ENCODE measurements at places on chromosomes 5 and 9.

GRCh38 chr9:125852386-125852785 lies 105.2 kb downstream of the PBX3 start:
- no peak overlapping the region for H3K27ac ChIP-seq
- peaks cover 10% of the 10 kb centered on the region for H3K4me1 ChIP-seq
- no peak for DNase-seq

DNA sequence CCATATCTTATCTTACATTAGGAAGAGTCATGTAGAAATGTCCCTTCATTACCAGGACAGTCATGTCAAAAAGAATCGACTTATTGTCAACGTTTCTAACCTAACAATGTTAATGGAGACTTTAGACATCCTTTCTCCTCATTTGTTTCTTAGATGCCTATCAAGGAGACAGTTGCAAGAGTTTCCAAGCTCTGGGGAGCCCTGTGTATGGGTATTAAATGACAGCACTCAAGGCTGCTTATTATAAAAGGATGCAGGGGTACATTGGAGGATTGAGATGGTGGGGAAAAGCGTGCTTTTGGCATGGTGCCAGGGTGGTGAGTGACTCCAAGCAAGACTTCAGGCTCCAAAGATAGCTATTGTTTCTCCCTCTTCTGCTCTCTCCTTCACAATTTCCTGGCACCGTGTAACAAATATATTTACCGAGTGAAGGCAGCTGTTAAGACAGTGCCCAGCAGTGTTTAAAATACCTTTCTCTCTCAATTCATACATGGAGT lies 461.3 kb upstream of the CLINT1 start:
- no peaks in the 10 kb centered on the region for H3K36me3 ChIP-seq
- no peak overlapping the region for H3K27ac ChIP-seq
- H3K4me3 ChIP-seq: no peak overlapping the region
- DNase-seq: no peak

- H3K27ac ChIP-seq: no peak overlapping the region
- 0 out of 2 replicates have a peak, but pooled peaks cover 8% of the 10 kb centered on the region for H3K27me3 ChIP-seq
- H3K36me3 ChIP-seq: no peaks in the 10 kb centered on the region
- H3K4me1 ChIP-seq: peaks cover 35% of the 10 kb centered on the region
Observed at GRCh38 chr9:91908293-91908623, 41.8 kb downstream of the ROR2 start.

- no peaks in the 10 kb centered on the region for H3K36me3 ChIP-seq
- H3K4me1 ChIP-seq: peaks cover 2% of the 10 kb centered on the region
Observed at GRCh38 chr9:114006155-114006550, 71.9 kb downstream of the AMBP start.

GRCh38 chr5:149549461-149550267 lies 1.6 kb downstream of the CSNK1A1 start:
- DNase-seq: peak; percentile 70
- peak overlapping the region; percentile 91 for H3K27ac ChIP-seq
- peaks cover 38% of the 10 kb centered on the region for H3K4me1 ChIP-seq
- no peaks in the 10 kb centered on the region for H3K27me3 ChIP-seq

GRCh38 chr9:120923620-120924328 lies 2.8 kb downstream of the TRAF1 start:
- H3K27me3 ChIP-seq: peaks cover 15% of the 10 kb centered on the region
- no peak overlapping the region for H3K27ac ChIP-seq
- no peak for DNase-seq

GRCh38 chr9:23962101-23962500 lies 136.1 kb upstream of the ELAVL2 start:
- no peaks in the 10 kb centered on the region for H3K4me1 ChIP-seq
- H3K27ac ChIP-seq: peak overlapping the region; percentile 28
- no peak overlapping the region for H3K4me3 ChIP-seq

GRCh38 chr9:118091711-118092500 lies 387.7 kb downstream of the TLR4 start:
- no peak overlapping the region for H3K27ac ChIP-seq
- H3K27me3 ChIP-seq: no peaks in the 10 kb centered on the region
- H3K36me3 ChIP-seq: no peaks in the 10 kb centered on the region
- no peak for DNase-seq

DNA sequence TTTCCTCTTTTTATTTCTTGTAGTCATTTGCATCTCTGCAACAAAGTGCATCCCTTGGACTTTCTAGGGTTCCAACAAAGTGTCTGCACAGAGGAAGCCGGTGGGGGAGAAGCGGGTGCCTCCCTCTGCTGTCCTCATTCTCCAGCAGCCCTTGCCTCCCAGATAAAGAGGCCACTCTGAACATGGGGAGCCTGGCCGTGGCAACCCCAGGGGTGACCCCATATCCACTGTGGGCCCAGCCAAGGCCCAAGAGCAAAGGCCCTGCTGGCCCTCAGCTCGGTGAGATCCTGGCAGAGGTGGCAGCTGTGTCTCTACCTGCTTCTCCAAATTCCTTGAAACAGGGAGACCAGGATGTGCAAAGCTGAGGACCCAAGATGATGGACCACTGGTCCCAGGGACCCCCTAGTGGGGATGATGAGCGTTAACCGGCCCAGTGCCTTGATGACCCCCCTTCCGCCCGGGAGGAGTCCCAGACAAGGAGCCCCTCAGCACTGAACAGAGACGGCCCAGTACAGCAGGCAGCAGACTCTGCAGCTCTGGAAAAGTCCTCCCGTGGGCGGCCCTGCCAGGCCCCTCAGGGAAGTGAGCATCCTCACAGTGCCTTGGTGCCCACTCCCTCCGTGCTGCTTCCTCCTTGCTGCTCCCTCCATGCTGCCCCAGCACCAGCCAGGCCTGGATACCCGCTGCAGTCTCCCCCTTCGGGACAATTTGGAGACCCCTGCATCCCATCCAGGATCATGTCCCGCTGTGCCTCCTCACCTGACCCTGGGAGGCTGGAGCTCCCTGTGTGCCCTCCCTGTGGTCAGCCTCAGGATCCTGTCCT lies 62.5 kb downstream of the MRPL36 start:
- no peak overlapping the region for H3K4me3 ChIP-seq
- no peak overlapping the region for H3K27ac ChIP-seq
- no peaks in the 10 kb centered on the region for H3K36me3 ChIP-seq
- H3K4me1 ChIP-seq: no peaks in the 10 kb centered on the region
- no peaks in the 10 kb centered on the region for H3K27me3 ChIP-seq
- DNase-seq: peak; percentile 56

GRCh38 chr9:8468045-8468637 lies 668.6 kb upstream of the DMAC1 start:
- H3K4me1 ChIP-seq: no peaks in the 10 kb centered on the region
- H3K27ac ChIP-seq: no peak overlapping the region
- no peaks in the 10 kb centered on the region for H3K27me3 ChIP-seq
- peak; percentile 25 for DNase-seq

GRCh38 chr5:87770016-87770570 lies 357.4 kb upstream of the CCNH start:
- H3K27ac ChIP-seq: no peak overlapping the region
- no peaks in the 10 kb centered on the region for H3K36me3 ChIP-seq
- peaks cover 16% of the 10 kb centered on the region for H3K4me1 ChIP-seq
- H3K4me3 ChIP-seq: peak overlapping the region; percentile 51
- H3K27me3 ChIP-seq: no peaks in the 10 kb centered on the region

GRCh38 chr5:568061-568781 lies 43.9 kb upstream of the CEP72 start:
- H3K4me1 ChIP-seq: no peaks in the 10 kb centered on the region
- no peak overlapping the region for H3K27ac ChIP-seq
- no peaks in the 10 kb centered on the region for H3K36me3 ChIP-seq
- H3K27me3 ChIP-seq: peaks cover 14% of the 10 kb centered on the region
- DNase-seq: no peak

GRCh38 chr5:109426075-109426474 lies 16.3 kb upstream of the PJA2 start:
- no peaks in the 10 kb centered on the region for H3K27me3 ChIP-seq
- no peaks in the 10 kb centered on the region for H3K36me3 ChIP-seq
- H3K4me1 ChIP-seq: no peaks in the 10 kb centered on the region
- H3K27ac ChIP-seq: no peak overlapping the region
- no peak for DNase-seq
- H3K4me3 ChIP-seq: no peak overlapping the region

GRCh38 chr9:133171161-133171961 lies 7.6 kb upstream of the GBGT1 start:
- no peak for DNase-seq
- H3K4me3 ChIP-seq: no peak overlapping the region
- no peaks in the 10 kb centered on the region for H3K27me3 ChIP-seq
- no peak overlapping the region for H3K27ac ChIP-seq
- H3K36me3 ChIP-seq: no peaks in the 10 kb centered on the region

DNA sequence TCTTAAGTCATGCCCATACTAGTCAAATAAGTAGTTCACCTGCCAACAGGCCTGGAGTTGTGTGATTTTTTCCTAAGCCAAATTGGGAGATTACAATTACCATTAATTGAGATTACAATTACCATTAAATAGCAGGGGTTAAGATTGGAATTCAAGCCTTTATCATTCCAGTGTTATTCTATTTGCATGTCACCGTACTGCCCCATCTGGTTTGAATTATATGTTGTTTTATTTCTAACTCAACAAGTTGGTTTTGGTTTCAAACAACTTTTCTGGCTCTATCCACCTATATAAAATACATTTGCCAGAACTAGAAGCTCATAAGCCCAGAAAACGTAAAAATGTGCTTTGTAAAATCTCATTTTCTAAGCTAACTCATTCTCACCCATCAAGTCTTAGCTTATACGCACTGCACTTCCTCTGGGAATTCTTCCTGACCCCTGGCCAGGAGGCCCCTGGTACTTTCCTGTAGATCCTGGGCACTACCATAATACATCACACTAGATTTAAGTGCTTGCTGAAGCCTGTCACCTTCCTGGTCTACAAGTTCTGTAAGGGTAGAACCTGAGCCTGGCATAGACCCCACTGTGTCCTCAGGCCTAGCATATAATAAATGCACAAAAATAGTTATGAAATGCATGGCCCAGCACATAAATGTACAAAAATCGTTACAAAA lies 242.0 kb upstream of the TRPM3 start:
- peak; percentile 56 for DNase-seq
- H3K27me3 ChIP-seq: no peaks in the 10 kb centered on the region

DNA sequence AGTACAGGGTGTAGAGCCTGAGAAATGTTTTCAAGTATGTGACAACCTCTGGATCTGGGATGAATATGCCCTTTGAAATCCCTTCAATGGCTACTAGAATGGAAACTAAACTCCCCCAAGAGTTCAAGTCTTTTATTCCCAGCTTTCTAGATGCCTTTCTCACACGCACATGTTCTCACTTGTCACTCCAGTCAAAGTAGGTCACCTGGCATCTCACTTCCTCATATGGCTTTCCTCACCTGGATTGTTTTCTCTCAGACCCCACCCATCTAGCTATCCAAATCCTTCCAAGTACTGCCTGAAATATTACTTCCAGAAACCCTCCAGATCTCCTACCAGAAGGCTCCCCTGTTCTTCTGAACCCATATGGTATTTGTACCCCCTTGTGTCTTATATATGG lies 615.4 kb upstream of the KLF4 start:
- DNase-seq: no peak
- 0 out of 2 replicates have a peak, but pooled peaks cover 4% of the 10 kb centered on the region for H3K4me1 ChIP-seq
- H3K4me3 ChIP-seq: no peak overlapping the region
- no peak overlapping the region for H3K27ac ChIP-seq
- H3K27me3 ChIP-seq: no peaks in the 10 kb centered on the region

- no peak overlapping the region for H3K4me3 ChIP-seq
- no peak overlapping the region for H3K27ac ChIP-seq
- H3K27me3 ChIP-seq: no peaks in the 10 kb centered on the region
- H3K36me3 ChIP-seq: no peaks in the 10 kb centered on the region
- no peak for DNase-seq
Observed at GRCh38 chr9:5633243-5633642, 4.3 kb downstream of the RIC1 start.

GRCh38 chr5:56412601-56413379 lies 179.7 kb upstream of the ANKRD55 start:
- H3K36me3 ChIP-seq: no peaks in the 10 kb centered on the region
- H3K27ac ChIP-seq: no peak overlapping the region
- no peaks in the 10 kb centered on the region for H3K27me3 ChIP-seq
- no peak overlapping the region for H3K4me3 ChIP-seq

- no peaks in the 10 kb centered on the region for H3K27me3 ChIP-seq
- H3K4me3 ChIP-seq: no peak overlapping the region
- H3K4me1 ChIP-seq: peaks cover 41% of the 10 kb centered on the region
- peak; percentile 39 for DNase-seq
Observed at GRCh38 chr5:72301557-72301956, 18.5 kb downstream of the MRPS27 start.

GRCh38 chr5:9955586-9955985 lies 294.1 kb downstream of the ATPSCKMT start:
- H3K4me1 ChIP-seq: peaks cover 3% of the 10 kb centered on the region
- H3K36me3 ChIP-seq: no peaks in the 10 kb centered on the region
- no peaks in the 10 kb centered on the region for H3K27me3 ChIP-seq
- H3K4me3 ChIP-seq: no peak overlapping the region

DNA sequence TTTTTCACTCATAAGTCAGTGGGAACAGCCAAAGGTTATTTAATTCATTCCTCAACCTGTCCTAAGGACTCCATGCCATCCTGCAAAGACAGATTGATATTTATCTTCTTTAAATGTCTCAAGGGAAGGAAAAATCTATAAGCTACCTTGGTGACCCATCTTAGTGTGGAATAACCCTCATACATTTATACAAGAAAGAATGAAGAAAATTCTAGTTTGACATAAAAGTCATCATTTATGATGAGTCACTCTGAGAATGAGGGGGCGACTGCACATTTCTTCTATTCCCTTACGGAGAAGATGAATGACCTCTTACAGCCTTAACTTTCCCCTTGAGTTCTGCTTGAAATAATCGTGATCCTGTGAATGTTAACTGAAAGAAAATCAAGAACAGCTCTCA lies 26.8 kb upstream of the NUDT12 start:
- H3K4me1 ChIP-seq: no peaks in the 10 kb centered on the region
- no peak overlapping the region for H3K27ac ChIP-seq
- H3K36me3 ChIP-seq: no peaks in the 10 kb centered on the region
- no peak overlapping the region for H3K4me3 ChIP-seq

DNA sequence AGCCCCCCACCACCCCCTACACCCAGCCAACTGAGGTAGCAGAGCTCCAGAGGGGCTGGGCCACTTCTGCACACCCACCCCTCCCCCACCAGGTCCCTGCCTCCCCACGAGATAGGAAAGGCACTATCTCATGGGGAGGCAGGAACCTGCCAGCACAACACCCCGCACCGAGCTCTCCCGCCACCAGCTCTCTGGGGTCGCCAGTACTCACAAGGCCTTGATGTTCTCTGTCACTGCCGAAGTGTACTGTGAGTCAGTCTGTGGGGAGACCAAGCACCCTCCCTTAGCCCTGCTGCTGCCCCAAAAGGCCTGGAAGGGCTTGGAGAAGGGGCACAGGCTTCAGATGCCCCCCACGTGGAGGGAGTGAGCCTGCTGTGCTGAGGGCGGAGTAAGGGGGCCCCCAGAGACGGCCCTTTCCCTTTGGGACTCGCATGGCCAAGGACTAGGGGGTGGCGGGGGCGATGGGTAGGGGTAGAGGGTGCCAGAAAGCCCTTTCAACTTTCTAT lies 5.9 kb downstream of the MGAT4B start:
- no peak overlapping the region for H3K27ac ChIP-seq
- H3K36me3 ChIP-seq: no peaks in the 10 kb centered on the region
- peaks cover 8% of the 10 kb centered on the region for H3K4me1 ChIP-seq
- H3K4me3 ChIP-seq: no peak overlapping the region
- no peak for DNase-seq
- H3K27me3 ChIP-seq: no peaks in the 10 kb centered on the region

- H3K27ac ChIP-seq: no peak overlapping the region
- peak; percentile 28 for DNase-seq
Observed at GRCh38 chr5:56845277-56845676, 29.9 kb downstream of the MAP3K1 start.

Measured in GM23338 (cell line).